GM12864 (cell line): ENCODE measurements at places on chromosomes 5 and 9.

- DNase-seq = no peak
Observed at GRCh38 chr9:17987189-17987588, 408.3 kb downstream of the SH3GL2 start.

DNA sequence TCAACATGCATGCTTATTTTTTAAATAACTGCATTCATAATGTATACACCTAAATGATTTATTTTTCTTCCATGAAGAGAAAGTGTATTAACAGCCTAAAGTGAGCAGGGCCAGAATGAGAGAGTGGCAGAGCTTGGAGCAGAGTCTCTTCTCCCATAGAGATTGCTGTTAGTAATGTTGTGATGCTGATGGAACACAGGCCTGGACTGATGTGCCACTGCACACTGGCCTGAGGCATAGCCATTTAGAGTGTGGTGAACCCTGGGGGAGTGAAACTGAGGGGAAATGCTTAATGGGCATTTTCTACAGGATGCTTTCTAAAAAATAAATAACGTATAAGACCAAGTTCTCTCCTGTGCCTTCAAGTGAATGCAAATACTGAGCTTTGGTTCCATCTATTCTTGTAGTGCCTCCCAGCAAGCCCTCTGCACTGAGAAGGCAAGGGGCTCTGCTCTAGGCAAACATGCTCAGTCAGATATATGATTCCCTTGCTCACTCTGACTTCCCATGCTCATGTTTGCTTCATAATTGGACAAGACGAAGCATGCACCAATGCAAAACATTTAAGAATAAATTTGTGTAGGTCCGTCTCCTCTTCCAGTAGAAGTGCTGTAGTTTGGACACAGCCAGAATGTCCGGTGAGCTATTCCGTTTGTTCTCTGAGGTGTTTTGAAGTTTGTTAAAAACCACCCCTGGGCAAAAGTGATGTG lies 185.7 kb downstream of the PBX3 start:
- DNase-seq = no peak

DNA sequence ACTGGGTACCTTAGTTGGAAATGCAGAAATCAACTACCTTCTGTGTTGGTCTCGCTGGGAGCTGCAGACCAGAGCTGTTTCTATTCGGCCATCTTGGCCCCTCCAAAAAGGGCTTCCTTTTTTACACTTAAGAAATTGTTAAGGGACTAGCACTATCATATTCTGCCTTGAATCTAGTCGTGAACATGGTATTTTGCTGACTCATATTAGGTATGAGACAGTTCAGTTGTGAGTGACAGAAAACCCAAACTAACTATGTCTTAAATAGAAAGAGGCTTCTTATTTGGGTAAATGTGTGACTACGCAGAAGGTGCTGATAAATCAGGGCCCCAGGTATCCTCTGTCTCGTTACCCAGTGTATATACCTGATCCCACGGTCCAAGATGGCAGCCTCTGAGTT lies 298.2 kb downstream of the EDIL3 start:
- no peak for DNase-seq

DNA sequence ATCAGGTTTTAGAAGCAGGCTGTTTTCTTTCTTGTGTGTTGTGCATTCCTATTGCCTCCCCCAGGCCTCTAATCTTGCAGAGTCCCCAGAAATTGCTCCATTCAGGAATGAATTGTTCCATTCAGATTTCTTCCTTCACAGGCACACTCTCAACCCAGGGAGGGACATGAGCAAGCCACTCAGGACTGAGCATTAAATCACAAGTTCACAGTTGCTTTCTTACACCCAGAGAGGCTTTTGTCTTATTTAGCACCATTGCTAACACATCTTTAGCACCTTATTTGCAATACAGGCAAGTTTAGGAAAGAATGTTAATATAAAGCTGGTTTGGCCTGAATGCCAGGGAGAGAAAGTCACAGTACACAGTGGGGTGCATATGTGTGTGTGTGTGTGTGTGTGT lies 221.4 kb downstream of the RAB3C start:
- DNase-seq = no peak

DNA sequence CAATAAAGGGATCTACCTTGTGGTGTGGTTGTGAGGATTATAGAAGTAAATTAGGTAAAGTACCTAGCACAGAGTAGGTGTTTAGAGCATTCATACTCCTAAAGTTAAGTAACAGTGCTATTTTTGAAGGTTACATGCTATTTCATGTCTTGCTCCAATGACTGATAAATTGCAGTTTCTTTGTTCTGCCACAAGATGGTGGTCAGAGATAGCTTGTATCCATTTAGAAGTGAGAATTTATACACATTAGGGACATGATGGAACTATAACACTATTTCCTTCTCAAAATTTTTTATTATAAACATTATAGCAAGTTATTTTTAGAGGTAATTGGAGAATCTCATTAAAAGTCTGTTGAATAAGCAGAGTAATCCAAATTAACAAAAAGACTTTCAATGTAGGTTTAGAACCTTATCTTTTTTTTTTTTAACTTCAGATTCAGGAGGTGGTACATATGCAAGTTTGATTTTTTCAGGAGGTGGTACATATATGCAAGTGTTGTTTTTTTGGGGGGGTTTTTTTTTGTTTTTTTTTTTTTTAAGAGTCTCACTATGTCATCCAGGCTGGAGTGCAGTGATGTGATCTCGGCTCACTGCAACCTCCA lies 17.1 kb downstream of the MTREX start:
- DNase-seq = no peak

GRCh38 chr9:72185561-72185960 lies 36.3 kb downstream of the GDA start:
- DNase-seq = no peak

DNA sequence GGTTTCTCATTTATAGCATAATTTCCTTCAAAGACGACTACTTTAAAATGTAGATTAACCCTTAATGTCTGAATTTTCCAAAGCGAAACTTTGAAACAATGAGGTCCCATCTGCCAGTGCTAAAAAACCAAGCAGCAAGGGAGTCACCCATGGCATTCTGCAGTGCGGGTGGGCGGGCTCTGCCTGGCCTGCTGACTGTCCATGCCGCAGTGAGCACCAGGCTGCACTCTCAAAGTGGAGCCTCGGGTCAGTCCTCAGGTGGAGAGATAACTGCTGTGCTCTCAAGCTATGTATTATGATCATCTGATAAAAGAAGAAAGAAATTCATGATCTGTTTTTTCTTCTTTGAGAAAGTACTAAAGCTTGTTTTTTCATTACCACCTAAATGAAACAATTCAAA lies 581.6 kb downstream of the CETN3 start:
- no peak for DNase-seq

GRCh38 chr5:134968055-134968454 lies 348 bp downstream of the CATSPER3 start:
- DNase-seq = no peak

DNA sequence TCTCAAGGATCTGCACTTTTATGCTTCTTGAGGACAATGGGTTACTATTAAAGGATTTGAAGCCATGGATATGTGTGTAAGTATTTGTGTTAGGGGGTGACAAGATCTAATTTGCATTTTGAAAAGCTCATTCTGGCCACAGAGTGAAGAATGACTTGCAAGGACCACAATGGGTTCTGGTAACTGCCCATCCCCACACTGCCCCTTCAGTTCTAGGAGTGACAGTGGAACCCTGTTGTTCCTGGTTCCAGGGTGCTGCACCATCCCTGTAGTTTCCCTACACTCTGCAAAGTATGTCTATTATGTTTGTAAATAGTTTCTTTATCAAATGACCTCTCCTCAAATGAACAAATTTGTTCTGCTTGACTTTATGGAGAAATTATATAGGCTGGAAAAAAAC lies 9.7 kb upstream of the SPRY4 start:
- DNase-seq = no peak

GRCh38 chr9:99356512-99356971 lies 134.5 kb downstream of the SEC61B start:
- no peak for DNase-seq

DNA sequence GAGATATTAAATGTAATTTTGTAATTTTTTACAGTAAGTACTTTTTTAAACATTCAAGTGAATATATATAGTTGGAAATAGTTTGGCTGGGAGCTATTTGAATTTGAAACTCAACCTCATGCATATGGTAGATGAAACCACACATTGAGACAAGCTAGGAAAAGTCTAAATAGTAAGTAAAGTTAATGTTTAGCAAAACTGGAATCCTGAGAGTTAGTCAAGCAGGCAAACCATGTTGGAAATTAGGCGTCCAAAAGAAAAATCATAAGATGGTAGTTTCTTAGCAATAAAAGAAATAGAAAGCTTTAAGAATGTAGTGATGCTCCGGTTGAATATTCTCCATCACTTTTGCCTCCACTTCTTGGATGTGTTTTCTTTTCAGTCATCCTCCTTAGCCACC lies 657.1 kb upstream of the CDH10 start:
- DNase-seq = no peak

GRCh38 chr9:82923092-82923911 lies 139.6 kb downstream of the RASEF start:
- no peak for DNase-seq

- no peak for DNase-seq
Observed at GRCh38 chr5:78771260-78772205, 123.0 kb upstream of the LHFPL2 start.

DNA sequence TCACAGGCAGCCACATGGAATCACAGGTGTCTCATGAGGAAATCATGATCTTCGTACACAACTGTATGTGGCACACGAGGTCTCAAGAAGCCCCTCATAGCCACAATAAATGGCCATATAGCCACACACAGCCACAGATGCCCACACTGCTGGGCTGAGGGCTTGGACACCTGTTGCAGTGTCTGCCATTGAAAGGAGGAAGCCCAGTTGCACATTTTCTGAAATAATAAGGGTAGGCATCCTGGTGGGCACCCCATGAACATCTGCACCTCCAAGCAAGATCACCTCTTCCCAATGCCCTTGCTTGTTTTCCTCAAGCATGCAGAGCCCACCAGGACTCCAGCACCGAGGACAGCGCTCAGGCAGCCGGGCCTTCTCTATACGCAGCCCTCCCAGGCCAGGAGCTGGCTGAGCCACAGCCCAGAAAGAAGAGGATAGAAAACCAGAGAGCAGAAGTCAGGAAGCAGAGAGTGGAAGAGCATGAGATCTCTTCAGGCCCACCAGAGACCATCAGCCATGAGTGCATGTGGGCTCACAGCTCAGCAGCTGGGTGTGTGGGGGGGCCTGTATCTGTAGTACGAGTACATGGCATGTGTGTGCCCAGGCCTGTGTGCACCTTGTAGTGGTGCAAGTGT lies 1.0 kb upstream of the ACSL6 start:
- no peak for DNase-seq

DNA sequence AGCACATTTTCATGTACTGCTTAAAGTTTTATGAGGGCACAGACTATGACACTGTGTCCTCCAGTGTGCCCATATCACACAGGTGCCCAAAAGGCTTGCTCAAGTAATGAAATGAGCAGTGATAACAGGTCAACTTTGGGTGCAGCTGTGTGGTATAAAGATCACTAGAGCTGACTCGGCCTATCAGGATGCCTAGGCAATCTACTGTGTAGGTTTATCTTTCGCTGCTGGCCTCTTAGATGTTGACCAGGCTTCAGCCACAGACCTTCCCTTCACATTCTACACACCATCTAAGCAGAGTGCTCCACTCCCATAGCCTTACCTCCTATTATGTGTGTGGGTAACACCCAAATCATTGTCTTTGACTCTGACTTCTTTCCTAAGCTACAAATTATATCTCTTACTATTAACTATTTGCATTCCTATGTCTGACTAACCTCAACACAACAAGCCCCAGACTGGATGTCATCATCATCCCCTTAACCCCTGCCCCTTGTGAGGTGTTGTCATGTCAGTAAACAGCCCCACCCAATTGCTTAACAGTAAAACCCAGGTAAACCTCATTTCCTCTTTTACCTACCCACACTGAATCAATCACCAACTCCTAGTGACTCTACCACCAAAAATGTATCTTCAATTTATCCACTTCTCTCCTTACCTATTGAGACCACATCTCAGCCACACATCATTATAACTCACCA lies 2.5 kb downstream of the SREK1IP1 start:
- no peak for DNase-seq

DNA sequence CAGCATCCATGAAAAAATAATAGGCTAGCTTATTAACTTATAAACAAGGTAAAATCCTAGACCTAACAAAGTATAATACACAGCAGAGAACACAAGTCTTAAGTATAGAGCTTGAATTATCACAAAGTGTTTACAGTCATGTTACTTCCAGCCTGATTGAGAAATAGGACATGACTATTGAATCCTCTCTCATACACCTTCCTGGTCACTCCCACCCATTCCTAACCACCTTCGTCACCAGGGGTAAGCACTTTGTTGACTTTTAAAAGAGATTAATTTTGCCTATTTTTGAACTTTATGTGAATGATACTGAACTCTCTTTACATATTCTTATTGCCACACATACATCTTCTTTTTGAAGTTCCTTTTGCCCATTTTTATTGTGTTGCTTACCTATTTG lies 325.8 kb downstream of the PJA2 start:
- DNase-seq = no peak

- DNase-seq = no peak
Observed at GRCh38 chr9:120187758-120188157, 392.2 kb downstream of the CDK5RAP2 start.

- no peak for DNase-seq
Observed at GRCh38 chr5:39148983-39149534, 70.3 kb downstream of the FYB1 start.

DNA sequence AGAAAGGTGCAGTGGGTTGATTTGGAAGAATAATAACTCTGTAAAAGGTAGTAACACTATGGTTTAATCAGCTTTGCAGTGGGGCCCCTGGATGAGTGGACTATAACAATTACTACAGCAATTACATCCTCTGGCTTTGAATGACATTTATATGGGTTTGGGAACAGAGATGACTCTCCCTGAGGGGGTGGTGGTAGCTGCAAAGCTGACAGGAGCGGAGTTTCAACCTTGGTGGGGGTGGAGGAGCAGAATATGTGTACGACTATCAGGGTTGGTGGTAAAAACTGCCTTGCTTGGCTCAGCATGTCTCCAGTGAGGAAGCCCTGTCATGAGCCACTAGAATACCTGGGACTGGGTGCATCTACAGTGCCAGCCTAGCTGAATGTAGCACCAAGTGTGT lies 28.3 kb upstream of the NR3C1 start:
- DNase-seq = no peak

DNA sequence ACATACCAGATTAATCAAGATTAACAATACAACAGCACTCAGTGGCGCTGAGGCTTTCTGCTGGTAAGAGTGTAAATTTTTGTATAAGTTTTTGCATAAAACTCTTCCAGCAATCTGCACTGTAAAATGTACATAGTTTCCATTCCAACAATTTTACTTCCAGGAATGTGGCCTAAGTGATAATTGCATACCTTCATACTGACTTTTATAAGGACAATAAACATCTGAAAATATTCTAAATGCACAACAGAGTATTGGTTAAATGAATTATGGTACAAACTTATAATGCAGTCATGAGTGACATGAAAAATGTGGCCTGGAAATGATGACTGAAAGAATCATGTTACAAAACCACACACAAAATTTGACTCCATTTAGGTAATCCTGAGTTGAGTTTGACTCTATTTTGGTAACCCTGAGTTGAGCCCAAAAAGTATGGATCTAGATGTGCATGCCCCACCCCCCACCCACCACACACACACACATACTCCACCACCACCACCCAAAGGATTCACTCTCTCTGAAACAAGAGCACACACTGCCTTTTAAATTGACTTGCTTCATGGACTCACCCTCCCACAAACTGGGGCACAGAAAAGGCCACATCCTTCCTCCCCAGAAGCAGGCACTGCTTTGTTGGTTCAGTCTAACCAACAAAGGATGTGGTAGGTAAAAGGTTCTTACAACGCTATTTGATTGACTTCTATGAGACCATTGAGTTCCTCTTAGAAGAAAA lies 137.6 kb downstream of the SUSD1 start:
- DNase-seq = peak; percentile 95

GRCh38 chr9:98896632-98897031 lies 47.1 kb upstream of the COL15A1 start:
- DNase-seq = no peak

- no peak for DNase-seq
Observed at GRCh38 chr5:17090839-17091238, 126.6 kb upstream of the BASP1 start.
